ENCODE measurements at places on chromosomes 16 and 17.

GRCh38 chr17:63221939-63222338 lies 224.2 kb downstream of the CYB561 start:
- DNase-seq = no peak

DNA sequence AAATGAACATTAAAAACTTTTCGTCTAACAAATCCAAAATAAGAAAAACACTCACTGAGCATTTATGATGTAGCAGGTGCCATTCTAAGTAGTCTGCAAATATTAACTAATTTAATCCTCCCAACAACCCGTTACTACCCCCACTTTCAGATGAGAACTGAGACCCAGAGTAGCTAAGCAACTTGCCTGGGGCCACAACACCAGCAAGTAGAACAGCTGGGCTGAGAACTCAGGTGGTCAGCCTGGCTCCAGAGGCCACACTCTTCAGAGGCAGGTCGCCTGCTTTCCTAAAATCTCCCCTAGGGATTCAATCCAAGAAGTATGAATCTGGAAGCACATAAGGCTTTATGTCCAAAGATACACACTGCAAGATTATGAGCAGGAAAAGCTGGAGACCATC lies 6.2 kb downstream of the MBTPS1 start:
- no peak for DNase-seq

- DNase-seq = no peak
Measured at GRCh38 chr16:68731637-68732036, 5.5 kb upstream of the CDH1 start.

GRCh38 chr17:69434164-69434579 lies 19.7 kb downstream of the MAP2K6 start:
- peak; percentile 70 for DNase-seq

GRCh38 chr17:28982131-28982793 lies 23.6 kb downstream of the SEZ6 start:
- DNase-seq = peak; percentile 80

DNA sequence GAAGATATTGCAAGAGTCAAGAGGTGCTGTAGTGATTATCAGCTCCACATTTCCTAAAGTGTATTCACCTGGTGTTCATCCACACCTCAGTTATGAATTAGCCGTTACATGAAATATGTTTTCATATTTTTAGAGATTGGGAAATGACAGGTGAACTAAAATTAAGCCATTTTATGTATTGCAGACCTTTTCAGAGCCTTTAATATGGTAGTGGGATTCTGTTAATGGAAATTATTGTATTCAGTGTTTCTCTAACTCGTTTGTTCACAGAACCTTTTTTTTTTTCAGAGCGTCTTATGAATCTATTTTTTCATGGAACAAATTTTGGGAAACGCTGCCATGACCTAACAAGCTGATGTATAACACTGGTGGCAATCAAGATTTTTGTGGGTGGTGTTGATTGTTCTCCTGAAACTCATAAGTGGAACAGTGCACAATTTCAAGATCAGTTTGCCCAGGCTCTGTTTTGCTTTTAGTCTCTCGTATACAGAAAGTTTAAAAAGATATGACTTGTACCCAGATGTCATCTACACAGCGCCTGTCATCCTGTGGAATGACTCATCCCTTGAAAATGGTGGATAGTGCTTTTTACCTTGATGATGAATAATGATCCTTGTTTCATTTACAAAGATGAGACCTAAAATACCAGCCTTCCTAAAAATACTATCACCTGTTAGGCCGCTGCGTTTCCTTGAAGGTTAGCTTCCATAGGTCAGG lies 88.8 kb downstream of the ARHGAP44 start:
- no peak for DNase-seq

- no peak for DNase-seq
Measured at GRCh38 chr17:60077226-60077625, 1.5 kb downstream of the HEATR6 start.

GRCh38 chr17:27609611-27610303 lies 21.2 kb upstream of the LGALS9 start:
- DNase-seq = peak; percentile 23

GRCh38 chr16:75105306-75106061 lies 11.1 kb downstream of the LDHD start:
- DNase-seq = no peak

GRCh38 chr17:72104863-72105234 lies 16.0 kb upstream of the SOX9 start:
- no peak for DNase-seq

- no peak for DNase-seq
Measured at GRCh38 chr16:20906341-20907255, 6.0 kb downstream of the LYRM1 start.

DNA sequence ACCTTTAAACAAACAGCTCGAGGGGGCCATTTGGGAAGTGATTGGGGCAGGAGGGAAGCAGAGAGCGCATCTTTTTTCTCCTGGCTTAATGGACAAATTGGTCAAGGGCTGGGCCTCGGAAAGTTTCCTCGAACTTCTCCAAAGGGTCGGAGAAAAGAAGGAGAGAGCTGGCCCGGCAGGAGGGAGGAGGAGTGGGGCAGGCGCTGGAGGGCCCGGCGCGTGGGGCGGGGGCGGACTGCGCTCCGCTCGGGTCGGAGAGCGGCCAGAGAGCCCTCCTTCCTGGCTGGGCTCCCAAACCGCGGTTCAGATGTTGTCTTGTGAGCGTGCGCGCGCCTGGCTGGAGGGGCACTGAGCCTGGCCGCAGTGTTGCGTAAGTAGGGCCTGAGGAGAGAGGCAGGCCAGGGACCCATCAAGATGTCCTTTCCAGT lies 1.2 kb downstream of the MMP2 start:
- DNase-seq = peak; percentile 14

DNA sequence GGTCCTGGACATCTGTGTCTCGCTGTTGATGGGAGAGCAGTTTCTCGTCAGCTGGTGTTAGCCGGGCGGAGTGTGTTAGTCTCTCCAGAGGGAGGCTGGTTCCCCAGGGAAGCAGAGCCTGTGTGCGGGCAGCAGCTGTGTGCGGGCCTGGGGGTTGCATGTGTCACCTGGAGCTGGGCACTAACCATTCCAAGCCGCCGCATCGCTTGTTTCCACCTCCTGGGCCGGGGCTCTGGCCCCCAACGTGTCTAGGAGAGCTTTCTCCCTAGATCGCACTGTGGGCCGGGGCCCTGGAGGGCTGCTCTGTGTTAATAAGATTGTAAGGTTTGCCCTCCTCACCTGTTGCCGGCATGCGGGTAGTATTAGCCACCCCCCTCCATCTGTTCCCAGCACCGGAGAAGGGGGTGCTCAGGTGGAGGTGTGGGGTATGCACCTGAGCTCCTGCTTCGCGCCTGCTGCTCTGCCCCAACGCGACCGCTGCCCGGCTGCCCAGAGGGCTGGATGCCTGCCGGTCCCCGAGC lies 17.9 kb downstream of the GAA start:
- no peak for DNase-seq

- no peak for DNase-seq
Measured at GRCh38 chr17:1109606-1110540, 69.9 kb downstream of the ABR start.

GRCh38 chr16:4293822-4294457 lies 21.1 kb upstream of the TFAP4 start:
- DNase-seq = no peak

DNA sequence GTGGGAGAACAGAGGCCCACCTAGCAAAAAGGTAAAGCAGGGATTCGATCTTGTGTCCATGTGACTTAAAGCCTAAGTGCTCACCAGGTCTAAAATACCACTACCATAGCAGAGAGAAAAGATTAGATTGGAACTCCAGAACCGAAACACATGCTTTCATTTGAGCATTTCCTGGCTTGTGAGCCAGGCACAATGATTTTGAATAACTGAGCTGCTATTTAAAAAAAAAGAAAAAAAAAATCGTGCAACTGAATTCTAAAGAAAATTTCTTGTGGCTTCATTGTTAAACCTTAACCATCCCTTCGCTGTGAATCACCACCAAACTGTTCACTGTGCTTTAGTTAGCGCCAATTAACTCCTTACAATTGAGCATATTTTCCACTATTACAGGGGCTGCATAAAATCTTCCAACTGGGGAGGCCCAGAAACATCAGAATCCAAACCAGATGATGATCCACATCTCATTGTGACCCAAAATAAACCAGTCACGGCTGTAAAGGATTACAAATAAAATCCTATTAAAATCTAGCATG lies 366.4 kb upstream of the ERCC4 start:
- DNase-seq = no peak

DNA sequence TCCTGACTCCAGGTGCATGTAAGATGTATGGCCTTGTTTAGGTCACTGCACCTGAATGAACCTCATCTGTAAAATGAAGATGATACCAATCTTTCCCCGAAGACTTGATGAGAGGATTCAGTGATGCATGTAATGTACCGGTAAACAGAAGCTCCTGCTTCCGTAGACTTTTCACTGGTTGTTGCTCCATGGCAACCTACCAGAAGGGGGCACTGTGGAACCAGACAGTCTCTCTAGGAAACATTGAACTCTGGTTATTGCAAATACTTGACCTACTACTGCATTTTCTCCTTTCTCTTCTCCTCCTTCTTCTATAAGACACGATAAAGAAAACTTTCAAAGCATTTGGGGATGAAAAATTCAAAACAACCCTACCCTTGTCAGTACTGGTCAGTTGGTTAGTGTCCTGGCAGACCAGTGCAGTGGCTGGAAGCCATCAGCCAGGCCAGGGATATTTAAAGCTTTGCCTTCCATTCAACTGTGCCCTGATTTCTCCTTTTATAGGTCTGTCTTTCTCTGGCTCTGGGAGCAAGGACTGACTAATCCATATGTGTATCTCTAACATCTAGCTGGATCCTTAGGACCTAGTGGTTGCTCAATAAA lies 667.4 kb upstream of the SALL1 start:
- peak; percentile 40 for DNase-seq

DNA sequence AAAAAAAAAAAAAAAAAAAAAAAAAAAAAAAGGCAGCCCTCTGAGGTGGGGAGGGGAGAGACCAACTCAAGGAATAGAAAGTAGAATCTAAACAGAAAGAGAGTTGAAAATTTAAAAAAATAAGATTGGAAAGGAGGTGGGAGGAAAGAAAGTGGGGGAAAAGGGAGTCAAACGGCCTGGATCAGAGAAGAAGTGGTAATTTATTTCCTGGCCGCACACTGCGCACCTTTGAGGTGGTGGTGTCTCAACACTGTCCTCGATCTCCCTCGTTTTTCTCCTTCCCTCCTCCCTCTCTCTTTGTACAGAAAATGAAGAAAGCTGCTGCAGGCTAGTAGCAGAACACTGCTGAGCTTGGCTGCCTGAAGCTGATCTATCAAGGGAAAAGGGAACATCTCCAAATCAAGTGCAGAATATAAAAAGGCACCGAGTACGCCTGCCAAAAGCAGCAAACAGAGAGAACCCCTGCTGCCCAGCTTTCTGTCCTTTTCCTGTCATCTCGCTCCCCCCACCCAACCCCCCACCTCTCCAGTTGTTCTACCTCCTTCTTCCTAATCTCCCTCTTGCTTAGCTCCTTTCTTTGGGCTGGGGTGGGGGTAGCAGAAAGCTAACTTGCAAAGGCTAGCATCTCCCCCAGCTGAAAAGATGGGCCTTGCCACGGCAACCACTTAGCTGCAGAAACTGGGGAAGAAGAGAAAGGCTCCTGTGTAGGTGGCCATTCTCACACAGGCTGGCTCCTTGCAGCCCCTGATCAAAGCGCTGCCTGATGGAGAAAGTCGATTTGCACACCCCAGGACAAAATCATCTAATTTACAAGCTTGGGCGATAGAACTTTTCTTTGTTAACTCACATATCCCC lies 22.5 kb downstream of the AXIN2 start:
- no peak for DNase-seq

GRCh38 chr16:57981636-57982035 lies 10.7 kb upstream of the CNGB1 start:
- no peak for DNase-seq

DNA sequence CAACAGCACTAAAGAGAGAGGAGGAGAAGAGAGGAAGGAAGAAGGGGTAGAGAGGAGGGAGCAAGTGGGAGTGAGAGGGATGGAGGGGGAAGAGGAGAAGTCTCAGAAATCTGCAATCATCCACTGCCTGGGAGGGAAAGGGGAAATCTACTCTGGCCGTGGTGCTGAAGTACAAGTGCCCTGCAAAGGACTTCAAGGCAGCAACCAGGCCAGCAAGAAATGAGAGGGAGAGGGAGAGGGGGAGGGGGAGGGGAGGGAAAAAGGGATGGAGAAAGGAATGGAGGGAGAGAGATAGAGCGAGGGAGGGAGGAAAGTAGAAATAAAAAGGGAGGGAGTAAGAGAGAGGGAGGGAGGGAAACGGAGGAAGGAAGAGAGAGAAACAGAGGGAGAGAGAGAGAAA lies 130.8 kb upstream of the EEF2KMT start:
- no peak for DNase-seq

DNA sequence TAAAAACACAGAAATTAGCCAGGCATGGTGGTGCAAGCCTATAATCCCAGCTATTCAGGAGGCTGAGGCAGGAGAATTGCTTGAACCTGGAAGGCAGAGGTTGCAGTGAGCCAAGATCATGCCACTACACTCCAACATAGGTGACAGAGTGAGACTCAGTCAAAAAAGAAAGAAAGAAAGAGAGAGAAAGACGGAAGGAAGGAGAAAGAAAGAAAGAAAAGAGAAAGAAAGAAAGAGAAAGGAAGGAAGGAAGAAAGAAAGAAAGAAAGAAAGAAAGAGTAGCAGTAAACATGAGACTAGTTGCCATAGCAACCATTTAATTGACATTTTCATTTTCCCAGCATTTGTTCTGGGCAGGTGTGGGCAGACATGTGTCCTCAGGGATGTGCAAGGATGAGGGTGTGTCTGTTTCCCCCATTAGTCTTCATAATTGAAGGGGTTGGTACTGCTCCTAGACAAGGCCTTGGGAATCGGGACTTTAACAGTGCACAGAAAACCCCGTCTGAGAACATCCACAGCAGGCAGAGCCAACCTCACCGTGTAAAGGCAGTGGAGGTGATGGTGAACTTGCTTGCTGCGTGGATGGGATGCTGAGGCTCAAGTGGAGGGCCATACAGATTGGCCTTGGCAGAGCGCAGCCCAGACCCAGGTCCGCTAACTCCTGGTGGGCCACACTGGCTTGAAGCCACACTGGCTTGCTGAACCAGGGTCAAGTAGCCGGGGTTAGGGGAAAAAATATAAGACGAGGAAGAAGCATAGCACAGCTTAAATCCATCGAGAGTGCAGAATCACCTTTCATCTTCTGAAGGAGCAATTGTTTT lies 35.2 kb upstream of the KIFC3 start:
- DNase-seq = no peak

All from COLO829 (cell line).